ENCODE measurements at places on chromosomes 16 and 17.

GRCh38 chr16:21646721-21647561, 5.5 kb downstream of the IGSF6 start:
- no peak for DNase-seq

GRCh38 chr17:37825851-37826250, 81.0 kb upstream of the HNF1B start:
- no peak for DNase-seq

GRCh38 chr17:27385626-27386025, 70.6 kb upstream of the KSR1 start:
- DNase-seq = no peak

- no peak for DNase-seq
These were observed 27.3 kb upstream of the WFDC1 start for GRCh38 chr16:84267380-84267779.

- DNase-seq = no peak
These were observed 140.0 kb downstream of the LAT start for GRCh38 chr16:29124828-29125227.

DNA sequence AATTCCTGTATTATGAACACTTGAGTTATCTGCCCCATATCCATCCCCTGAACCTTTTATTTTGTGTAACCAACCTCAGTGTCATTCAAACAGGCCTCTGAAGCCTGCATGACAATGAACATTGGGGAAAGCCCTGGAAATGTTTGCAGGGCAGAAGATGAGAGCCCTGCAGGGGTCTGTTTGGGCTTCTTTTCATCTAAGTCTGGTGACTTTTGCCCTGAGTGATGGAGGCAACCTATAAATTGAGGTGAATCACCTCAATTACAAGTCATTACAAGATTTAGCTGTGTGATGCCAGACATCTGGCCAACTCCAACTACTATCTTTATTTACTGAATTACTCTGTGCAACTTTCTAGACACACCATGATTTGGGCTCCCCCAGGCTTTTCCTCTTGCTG, 189.2 kb downstream of the MAF start:
- no peak for DNase-seq

- no peak for DNase-seq
These were observed 1.6 kb downstream of the TPPP3 start for GRCh38 chr16:67391424-67392300.

- no peak for DNase-seq
These were observed 15.4 kb upstream of the FASN start for GRCh38 chr17:82113422-82113821.

DNA sequence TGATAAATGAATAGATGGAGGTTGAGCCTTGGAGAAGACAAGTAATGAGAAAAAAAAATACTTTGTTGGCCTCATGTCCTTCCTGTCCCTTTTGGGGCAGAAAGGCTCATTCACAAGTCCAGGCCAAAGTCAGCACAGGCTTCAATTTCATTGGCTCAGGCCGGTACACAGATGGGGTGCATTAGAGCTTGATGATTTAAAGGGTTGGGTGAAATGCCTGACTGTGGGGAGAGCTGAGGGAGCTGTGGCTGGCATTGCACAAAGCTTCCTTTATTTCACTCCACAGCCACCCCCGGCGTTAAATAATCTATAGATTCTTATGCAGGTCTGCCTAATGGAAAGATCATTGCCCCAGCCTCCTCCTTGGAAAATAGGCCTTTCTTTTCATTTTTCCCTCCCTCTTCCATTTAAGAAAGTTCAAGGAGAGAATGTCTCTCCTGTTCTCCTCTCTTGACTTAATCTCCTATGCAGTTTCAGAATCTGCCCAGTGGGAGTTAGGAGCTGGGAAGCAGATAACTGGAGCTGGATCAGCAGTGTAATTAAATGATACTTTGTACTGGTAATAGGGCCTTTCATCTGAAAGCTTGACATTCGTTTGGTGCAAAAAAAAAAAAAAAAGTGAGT, 24.4 kb downstream of the YPEL2 start:
- DNase-seq = no peak

DNA sequence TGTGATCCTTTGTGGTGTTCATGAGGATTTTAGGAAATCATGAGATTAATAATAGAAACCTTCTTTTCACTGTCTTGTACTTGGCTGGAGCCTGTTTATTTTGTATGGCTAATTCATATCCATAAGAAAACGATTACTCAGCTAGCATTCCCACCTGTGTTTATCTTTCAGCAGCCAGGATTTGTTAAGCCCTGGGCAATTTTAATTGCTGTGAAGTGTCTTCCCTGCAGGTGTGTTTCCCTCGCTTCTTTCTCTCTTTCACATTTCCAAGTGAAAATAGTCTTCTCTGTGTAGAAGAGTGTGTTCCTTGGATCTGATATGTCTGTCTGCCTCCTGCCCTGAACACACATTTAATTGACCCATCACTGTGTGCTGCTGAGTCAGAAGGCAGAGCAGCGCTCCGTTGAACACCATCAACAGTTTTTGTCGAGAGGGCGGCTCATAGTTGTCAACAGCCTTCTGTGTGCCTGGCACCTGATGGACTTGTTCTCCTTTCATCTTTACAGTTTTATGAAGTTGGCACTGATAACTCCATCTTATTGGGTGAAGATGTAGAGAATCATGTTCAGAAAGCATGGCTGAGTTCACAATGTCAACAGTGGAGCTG, 83.2 kb downstream of the SPECC1 start:
- no peak for DNase-seq

- no peak for DNase-seq
These were observed 20.5 kb upstream of the JPH3 start for GRCh38 chr16:87581857-87582215.

- DNase-seq = no peak
These were observed 576 bp downstream of the ZNF768 start for GRCh38 chr16:30525844-30526136.

DNA sequence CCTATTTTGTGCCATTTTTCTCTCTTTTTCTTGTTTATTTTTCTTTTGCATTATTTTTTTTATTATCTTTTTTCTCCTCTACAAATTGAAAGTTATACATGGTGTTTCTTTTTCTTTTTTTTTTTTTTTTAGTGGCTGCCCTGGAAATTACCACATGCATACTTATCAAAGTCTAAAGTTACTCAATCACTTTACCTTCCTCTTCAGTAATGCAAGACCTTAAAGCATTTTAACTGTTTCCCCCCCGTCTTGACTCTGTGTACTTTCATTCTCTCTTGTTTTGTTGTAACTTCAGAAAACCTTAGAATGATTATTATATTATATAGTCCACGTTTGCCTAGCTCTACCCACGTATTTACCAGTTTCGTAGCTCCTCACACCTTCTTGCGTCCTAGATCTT, 33.3 kb upstream of the SMPD3 start:
- no peak for DNase-seq

GRCh38 chr16:27290562-27290961, 22.0 kb upstream of the NSMCE1 start:
- DNase-seq = no peak

- no peak for DNase-seq
These were observed 25.6 kb upstream of the BHLHA9 start for GRCh38 chr17:1244606-1245012.

- DNase-seq = no peak
These were observed 142.2 kb downstream of the CCDC182 start for GRCh38 chr17:57602896-57603295.

DNA sequence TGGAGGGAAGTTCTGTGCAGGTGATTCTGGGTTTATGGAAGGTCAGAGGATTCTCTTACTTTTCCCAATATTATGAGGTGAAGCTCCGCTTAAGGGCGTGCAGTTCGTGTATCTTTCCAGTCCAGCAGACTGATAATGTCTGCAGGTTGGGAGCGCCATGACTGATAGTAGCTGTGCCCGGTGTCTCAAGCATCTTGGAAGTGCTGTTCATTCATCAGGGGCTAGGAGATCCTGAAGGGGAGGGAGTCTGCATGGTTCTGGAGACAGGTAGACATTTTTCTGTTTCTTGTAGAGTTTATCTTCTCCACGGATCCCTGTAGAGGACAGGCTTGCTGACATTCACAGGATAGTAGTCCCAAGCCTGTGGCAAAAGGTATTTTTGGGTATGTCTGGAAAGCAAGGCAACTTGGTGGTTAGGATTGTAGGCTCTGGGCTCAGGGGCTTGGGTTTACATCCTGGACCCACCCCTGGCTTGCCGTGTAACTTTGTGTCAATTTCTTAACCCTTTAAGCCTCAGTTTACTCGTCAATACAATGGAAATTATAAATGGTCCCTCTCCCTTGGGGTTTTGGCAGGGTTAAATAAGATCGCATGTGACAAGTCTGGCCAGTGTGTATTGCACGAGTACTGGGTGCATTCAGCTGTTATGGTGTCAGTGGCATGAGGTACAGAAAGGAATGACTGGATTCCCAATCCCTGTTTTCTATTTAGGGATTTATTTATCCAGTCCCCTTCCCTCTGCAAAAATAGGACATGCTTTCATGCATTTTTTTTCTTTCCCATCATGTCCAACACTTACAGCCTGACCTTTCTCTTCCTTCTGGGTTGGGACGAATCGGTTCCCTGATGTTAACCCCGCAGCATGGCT, 8.2 kb downstream of the HLF start:
- no peak for DNase-seq

- DNase-seq = no peak
These were observed 39.7 kb upstream of the PVALEF start for GRCh38 chr17:81125573-81126081.

DNA sequence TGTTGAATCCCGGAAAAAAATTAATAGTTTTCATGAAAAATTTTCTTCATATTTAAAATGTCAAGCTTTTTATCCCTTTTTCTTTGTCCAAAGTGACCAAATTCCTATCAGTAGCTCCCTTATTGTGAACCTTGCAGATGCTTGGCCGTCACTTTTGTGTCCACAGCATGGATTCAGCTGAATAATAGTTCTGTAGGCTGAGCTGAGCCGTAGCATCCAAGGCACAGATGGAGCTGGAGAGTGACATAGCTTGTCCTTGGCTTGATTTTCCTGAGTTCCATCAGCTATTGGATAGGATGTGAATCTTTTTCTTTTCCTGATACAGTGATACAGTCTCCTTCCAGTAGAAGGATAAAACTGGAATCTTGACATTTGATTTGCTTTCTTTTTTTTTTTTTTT, 3.6 kb downstream of the NUP85 start:
- DNase-seq = no peak

GRCh38 chr17:81681672-81682071, 1.9 kb downstream of the ARL16 start:
- DNase-seq = no peak

DNA sequence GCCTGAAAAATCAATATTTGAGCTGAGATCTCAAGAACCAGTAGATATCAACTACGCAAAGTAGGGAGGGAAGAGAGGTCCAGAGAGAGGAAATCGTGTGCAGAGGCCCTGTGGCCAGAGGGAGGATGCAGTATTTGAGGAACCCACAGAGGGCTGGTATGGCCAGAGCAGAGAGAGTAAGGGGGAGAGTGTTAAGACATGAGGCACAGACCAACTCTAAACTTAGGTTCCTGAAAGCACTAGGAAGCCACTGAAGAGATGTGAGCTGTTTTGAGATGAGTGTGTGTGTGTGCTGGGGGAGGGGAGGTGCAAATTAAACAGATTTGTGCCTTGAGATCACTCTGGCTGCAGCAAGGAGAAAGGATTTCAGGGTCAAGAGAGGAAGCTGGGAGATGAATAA, 10.9 kb downstream of the SLC13A2 start:
- no peak for DNase-seq

DNA sequence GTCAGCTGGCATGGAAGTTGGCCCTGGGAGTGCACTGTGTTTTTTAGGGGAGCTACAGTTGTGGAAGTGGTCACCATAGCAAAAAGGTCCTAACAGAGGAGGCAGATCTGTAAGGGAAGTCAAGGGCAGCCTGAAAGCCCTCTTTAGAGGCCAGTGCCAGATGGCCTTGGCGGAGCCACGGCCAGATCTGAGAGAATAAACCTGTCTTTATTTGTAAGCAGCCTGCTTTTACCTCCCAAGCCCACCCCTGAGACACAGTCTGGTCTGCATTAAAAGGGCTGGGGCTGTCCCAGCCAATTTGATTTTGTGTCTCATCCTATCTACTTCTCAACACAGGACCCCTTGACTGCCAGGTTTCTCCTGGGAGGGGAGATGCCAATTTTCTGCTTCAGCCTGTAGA, 51.0 kb upstream of the NOL11 start:
- DNase-seq = peak; percentile 80

GRCh38 chr16:12087901-12088421, 111.4 kb downstream of the SNX29 start:
- peak; percentile 70 for DNase-seq

- no peak for DNase-seq
These were observed 24.9 kb downstream of the HMOX2 start for GRCh38 chr16:4501071-4501478.
